ENCODE measurements at places on chromosomes 16 and 17. TPM values are rescaled to one million over a fixed set of nuclear protein-coding genes. Genes with fewer than 3 reads are reported as not detected.
A peak's percentile ranks its signal among the peaks of the same experiment; 100 is the strongest.

GRCh38 chr17:6279659-6280058 lies 155.3 kb downstream of the AIPL1 start:
- H3K27me3 ChIP-seq = no peaks in the 10 kb centered on the region
- no peaks in the 10 kb centered on the region for H3K4me1 ChIP-seq
- H3K36me3 ChIP-seq = no peaks in the 10 kb centered on the region

DNA sequence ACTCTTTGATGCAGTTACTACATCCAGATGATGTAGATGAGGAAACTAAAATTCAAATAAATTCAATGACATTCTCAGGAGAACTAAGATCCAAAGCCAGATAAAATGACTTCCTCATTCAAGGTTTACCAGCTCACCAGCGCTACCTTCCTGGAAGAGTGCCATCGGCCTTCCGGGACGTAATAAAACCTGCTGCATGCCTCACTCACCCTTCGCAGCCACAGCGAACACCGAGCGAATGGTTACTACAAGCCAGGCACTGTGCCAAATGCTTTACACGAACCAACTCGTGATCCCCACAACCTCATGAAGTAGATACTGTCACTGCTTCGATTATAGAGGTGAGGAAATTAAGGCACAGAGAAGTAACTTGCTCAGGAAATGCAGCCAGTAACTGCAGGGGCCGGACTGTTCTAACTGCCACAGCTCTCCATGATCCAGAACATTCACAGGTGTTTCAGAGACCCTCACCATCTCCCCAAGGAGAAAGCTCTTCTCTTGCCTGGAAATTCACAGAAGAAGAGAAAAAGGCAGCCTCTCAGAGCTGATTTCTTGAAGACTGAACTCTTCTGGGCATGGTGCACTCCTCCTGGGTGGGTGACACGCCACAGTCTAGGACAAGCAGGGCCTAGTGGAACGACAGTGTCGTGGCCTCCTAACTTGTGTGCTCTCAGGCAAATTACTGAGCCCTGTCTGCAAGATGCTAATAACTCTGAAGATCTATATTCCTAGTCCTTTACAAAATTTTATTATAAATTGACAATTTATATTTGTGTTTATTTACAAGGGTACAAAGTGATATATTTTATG lies 46.8 kb downstream of the HIC1 start:
- H3K4me3 ChIP-seq = no peak overlapping the region
- no peak overlapping the region for H3K27ac ChIP-seq
- H3K36me3 ChIP-seq = no peaks in the 10 kb centered on the region
- H3K27me3 ChIP-seq = no peaks in the 10 kb centered on the region
- DNase-seq = no peak

IRF8 gene
- total RNA-seq = 2.2 TPM

P3H4 gene
- total RNA-seq = 16.2 TPM

GNGT2 gene
- total RNA-seq = 1.4 TPM

TNFRSF17 gene
- total RNA-seq = not detected

GRCh38 chr16:27772093-27772825 lies 222.3 kb downstream of the KATNIP start:
- DNase-seq = no peak
- H3K27ac ChIP-seq = no peak overlapping the region
- H3K36me3 ChIP-seq = peaks cover 12% of the 10 kb centered on the region
- H3K27me3 ChIP-seq = no peaks in the 10 kb centered on the region

- no peak for DNase-seq
These were observed 225.7 kb downstream of the UTP18 start for GRCh38 chr17:51486091-51486490.

- no peak overlapping the region for H3K27ac ChIP-seq
- no peak overlapping the region for H3K4me3 ChIP-seq
- DNase-seq = no peak
These were observed 79.5 kb upstream of the GNG13 start for GRCh38 chr16:879986-880385.

DNA sequence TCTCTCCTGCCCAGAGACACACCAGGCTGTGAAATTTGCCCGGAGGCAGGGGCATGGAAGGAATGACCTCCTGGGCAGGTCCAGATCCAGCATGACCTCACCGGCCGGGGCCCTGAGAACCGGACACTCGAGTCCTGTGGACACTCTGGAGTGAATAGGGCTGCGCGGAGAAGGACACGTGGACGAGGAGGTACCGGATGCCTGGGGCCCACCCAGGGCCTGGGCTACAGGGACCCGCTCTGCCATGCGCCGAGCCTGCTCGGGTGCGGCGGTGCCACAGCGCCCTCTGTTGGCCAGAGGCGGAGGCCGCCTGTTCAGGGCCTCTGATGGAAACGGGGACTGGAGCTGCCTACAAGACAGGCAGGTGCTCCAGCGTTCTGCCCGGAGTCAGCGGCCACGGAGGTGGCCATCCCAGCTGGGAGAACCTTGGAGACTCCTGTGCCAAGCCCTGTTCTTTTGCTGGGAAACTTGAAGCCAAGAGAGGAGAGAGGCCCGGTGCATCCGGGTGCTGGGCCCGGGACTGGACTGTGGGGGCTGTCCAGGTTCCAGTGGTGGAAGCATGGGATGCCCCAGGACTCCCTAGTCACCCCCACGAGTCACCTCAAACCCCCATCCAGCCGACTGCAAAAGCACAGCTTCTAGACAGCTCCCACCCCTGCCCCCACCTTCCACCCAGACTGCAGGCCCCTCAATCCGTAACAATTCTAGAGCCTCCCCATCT lies 19.3 kb upstream of the NXPH3 start:
- no peaks in the 10 kb centered on the region for H3K36me3 ChIP-seq
- no peak overlapping the region for H3K4me3 ChIP-seq
- no peaks in the 10 kb centered on the region for H3K27me3 ChIP-seq
- peaks cover 8% of the 10 kb centered on the region for H3K4me1 ChIP-seq
- DNase-seq = no peak
- H3K27ac ChIP-seq = no peak overlapping the region

SOX15 gene
- 5.6 TPM for total RNA-seq

GRN gene
- total RNA-seq = 258 TPM

- H3K4me1 ChIP-seq = no peaks in the 10 kb centered on the region
- DNase-seq = no peak
- no peak overlapping the region for H3K4me3 ChIP-seq
These were observed 38.2 kb downstream of the TK2 start for GRCh38 chr16:66511602-66512271.

GRCh38 chr16:54648575-54648974 lies 282.1 kb upstream of the IRX5 start:
- no peaks in the 10 kb centered on the region for H3K4me1 ChIP-seq
- no peaks in the 10 kb centered on the region for H3K27me3 ChIP-seq
- no peak overlapping the region for H3K27ac ChIP-seq

DNA sequence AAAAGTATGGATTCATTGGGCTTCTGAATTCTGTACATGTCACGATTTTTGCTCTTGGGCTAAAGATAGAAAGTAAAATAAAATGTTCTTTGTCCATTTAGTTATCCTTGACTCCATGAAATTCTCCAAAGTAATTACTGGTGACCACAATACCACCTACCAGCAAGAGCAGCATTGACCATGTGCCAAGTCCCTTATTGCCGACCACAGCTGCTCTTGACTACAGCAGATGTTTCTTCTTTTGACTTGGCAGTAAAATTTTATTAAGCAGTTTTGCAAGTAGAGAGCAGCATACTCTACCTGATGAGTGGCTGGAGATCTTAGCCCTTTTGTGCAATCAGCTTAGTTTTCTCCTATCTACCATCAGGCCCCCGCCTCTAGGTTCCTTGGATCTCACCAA lies 152.2 kb upstream of the TBX2 start:
- no peaks in the 10 kb centered on the region for H3K36me3 ChIP-seq
- no peaks in the 10 kb centered on the region for H3K4me1 ChIP-seq
- no peaks in the 10 kb centered on the region for H3K27me3 ChIP-seq
- DNase-seq = no peak

DNA sequence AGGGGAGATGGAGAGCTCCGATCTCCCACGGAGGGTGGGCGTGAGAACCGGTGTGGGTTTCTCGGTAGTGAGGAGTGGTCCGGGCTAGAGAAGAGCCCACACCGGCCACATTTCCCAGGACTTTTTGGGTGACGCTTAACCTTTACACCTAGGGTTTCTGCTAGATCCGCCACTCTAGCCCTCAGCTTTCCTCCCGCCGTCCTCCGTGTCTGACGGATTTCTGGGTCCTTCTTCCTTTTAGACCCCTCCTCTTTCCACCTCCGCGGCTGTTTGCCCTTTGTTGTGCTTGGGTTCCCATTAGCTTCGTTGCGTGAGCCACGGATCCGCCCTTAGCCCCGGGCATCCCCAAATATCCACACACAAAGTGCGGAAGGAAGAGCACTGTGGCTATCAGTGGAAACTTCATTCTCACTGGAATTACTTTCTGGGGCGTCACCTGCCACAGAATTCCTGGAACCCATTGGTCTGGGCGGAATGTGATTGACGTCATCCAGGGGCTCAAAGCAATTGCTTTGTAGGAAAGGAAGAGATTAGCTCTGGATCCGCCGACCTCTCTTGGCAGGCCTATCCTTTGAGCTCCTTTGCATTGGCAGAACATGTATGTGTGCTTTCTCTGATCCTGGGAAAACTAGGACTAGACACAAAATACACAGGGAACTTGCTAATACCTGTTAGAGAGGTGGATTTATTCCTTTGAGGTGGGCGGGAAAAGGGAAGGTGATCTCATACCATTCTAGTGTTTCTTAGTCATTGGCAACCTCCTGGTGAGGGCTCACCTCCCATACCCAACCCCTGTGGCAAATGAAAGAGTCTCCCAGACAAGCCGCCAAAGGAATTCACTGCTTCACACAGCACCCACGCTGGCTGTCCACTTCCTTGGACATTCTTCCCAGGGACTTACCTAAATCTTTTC lies 654 bp downstream of the TNFAIP1 start:
- peak; percentile 89 for DNase-seq
- peaks cover 28% of the 10 kb centered on the region for H3K36me3 ChIP-seq
- no peaks in the 10 kb centered on the region for H3K4me1 ChIP-seq
- peak overlapping the region; percentile 88 for H3K4me3 ChIP-seq

All from right atrium auricular region (tissue), 2 donors.